Stimulated activated CD8-positive, alpha-beta memory T cell treated with anti-CD3 and anti-CD28 coated beads, Interleukin-7, amount 100 ng/mL, for 4 hours (primary cell): ENCODE measurements at places on chromosomes 6 and 20.
A peak's percentile ranks its signal among the peaks of the same experiment; 100 is the strongest.

DNA sequence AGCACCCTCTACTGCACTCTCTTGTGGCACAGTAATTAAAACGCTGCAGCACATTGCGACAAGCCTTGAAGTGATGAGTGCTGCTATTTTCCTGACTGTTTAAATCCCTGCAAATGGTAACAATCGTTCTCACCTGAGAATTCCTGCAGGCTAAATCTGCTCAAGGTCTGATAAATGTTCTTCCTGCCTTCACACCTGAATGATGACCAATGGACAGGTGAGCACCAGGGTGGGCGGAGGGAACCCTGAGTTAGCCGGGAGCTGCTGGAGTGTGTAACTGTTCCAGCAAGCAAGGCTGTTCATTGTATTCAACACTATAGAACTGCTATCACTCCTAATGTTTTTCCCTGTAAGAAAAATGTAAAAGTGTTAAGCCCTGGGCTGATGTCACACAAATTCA lies 4.0 kb downstream of the DACT2 start:
- DNase-seq = no peak

DNA sequence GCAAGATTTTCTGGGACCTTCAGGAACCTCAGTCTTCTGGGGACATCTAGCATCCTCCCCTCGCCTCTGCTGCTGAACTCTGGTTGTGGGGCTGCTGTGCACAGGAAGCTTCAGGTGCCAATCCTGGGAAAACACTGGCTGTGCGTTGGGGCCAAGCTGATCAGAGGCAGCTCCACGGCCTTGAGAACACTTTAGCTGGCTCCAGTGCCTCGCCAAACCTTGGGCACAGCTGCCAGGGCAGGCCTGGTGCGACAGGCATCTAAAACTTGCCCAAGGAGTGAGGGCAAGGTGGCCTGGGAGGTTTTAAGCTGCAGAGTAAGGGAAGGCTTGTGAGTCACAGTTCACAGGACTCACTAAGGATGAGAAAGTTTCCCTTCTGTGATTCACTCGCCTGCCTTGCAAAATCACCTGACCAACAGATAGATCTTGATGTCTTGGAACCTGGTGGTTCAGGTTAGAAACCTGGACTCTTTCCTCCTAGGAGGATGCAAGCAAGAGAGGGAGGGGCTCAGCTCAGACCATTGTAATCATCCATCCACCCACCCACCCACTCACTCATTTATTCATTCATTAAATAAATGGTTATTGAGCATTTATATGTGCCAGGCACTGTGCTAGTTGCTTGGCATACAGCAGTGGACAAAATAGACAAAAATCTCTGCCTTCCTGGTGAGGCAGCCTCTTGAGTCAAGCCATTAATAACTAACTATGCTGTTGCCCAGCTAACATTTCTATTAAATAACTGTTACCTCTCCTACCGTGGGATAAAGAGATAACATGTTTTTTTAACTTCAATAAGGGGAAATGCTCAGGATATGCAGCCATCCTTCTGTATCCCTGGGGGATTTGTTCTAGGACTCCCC lies 2.5 kb upstream of the SPATS1 start:
- no peak for DNase-seq

GRCh38 chr6:90681863-90682262 lies 95.0 kb upstream of the MAP3K7 start:
- no peak for DNase-seq

- DNase-seq = peak; percentile 54
Observed at GRCh38 chr20:37336369-37337207, 9.4 kb upstream of the SRC start.

GRCh38 chr6:111734068-111735061 lies 128.7 kb upstream of the TRAF3IP2 start:
- no peak for DNase-seq

DNA sequence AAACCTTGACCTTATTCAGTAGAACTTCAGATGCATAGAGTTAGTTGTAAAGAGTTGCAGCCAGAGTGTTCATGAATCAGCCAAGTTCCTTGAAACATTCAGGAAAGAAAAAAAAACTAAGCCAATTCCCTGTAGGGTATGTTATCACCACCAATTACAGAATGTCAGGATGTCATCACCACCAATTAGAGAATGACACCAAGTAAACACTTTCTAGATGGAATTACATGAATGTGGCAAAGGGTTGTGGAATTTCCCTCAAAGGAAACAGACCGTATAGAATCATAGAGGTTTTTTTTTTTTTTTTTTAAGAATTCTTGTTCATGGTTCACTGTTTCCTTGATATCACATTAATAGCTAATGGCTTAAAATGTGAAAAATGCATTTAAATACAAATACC lies 472.1 kb upstream of the RNF217 start:
- DNase-seq = no peak

DNA sequence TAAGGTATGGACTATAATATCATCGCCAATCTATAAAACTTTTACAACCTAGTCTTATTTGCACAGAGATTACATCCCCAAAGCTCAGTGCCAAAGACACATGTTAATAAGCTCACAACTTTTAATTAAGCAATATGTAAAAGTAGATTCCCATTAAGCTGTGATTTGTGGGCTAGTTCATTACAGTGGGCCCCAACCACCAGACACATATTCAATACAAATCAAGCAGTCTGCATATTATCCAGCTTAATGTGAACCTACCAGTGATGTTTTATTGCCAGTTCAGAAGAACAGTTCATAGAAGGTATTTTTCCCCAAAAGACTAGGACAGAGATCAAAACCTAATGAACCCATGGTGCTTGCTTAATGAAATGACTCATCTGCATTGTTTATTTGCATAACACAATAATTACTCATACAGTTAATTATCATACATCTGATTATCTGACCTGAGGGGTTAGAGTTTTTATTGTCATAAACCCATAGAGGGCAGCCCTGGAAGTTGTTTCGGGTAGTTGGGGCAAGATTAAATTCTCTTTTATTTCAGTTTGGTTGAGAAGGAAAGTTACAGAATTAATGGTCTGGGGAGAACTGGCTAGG lies 831.0 kb downstream of the TFAP2A start:
- no peak for DNase-seq

GRCh38 chr6:35497571-35498421 lies 917 bp upstream of the TEAD3 start:
- DNase-seq = no peak

DNA sequence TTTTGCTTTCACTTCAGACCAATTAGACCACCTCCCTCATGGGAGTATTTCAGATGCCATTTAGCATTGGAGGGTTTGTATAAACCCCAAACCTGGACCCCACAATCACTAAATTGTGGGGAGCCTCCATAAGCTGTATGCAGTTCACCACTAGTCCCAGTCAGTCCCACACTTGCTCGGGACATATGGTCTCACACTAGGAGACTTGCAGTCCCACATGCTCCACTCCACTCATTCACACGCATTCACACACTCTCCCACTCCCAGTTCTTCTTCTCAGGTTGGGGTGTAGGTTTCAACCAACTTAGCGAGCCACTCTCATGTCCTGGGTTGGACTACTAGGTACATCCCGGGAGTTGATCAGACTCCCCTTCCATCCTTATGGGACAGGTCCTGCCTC lies 84.5 kb upstream of the GPR6 start:
- no peak for DNase-seq

DNA sequence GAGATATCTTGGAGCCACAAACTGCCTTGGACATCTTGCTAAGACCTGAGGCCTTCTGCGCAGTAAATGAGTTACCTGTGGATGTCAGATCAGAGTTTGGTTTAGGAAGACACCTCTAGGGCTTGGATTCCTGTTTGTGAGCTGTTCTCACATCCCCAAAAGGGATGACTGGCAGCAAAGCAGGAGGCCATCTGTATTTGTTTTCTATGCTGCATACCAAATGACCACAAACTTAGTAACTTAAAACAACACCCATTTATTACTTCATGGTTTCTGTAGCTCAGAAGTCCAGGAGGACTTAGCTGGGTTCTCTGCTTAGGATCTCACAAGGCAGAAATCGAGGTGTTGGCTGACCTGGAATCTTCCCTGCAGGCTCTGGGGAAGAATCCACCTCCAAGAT lies 116.7 kb downstream of the UNC5CL start:
- DNase-seq = no peak

DNA sequence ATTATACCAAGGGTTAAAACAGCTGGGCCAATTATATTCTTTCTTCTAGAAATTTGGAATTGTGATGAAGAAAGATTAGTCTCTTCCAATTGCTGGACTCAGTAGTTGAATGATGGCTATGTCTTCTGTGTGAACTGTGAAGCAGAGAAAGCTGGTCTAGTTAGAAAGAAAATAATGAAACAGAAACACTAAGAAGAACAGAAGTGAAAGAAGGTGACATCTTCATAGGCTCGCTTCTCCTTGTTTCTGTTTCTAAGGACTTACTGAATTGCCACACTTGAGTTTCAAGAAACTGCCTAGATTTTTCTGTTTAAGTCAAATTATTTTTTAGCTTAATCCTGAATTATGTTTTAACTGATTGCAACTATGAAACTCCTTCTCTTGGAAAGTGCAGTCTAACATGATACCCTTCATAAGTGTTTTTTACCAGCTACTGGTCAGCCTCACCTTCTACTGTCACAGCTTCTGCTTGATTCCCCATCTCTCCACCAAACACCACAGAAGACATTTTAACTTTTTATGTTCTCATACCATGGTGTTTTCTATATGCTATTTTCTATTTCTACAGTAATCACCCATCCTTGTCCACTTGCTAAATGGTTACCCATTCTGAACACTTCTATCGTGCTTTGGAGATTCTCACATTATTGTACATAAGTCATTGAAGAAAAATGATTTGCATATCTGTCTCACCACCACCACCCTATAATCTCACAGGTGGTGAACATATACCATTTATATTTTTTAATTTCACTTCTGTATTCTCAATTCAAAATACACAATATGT lies 268.8 kb downstream of the GRIK2 start:
- DNase-seq = no peak

- DNase-seq = peak; percentile 69
Observed at GRCh38 chr6:135183532-135184440, 2.7 kb downstream of the MYB start.

- DNase-seq = no peak
Observed at GRCh38 chr6:151443454-151443853, 8.5 kb downstream of the RMND1 start.

DNA sequence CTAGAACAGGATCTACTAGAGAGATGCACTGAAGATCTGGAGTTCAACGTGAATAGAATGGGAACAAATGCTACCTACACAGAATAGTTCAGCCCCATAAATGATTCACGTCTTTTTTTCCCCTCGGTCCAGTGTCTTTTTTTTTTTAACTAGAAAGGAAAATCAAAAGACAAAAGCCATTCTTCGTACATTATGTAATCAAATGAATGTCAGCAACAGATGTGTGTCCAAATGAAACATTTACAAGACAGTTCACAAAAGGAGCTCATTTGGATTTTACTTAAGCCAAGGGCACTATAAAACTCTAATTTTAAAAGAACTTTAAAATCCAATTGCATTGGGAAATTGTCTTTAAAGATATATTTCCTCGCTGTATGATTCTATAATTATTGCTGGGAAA lies 42.4 kb downstream of the FAM184A start:
- no peak for DNase-seq
